ENCODE measurements at places on chromosomes 2 and 18.

DNA sequence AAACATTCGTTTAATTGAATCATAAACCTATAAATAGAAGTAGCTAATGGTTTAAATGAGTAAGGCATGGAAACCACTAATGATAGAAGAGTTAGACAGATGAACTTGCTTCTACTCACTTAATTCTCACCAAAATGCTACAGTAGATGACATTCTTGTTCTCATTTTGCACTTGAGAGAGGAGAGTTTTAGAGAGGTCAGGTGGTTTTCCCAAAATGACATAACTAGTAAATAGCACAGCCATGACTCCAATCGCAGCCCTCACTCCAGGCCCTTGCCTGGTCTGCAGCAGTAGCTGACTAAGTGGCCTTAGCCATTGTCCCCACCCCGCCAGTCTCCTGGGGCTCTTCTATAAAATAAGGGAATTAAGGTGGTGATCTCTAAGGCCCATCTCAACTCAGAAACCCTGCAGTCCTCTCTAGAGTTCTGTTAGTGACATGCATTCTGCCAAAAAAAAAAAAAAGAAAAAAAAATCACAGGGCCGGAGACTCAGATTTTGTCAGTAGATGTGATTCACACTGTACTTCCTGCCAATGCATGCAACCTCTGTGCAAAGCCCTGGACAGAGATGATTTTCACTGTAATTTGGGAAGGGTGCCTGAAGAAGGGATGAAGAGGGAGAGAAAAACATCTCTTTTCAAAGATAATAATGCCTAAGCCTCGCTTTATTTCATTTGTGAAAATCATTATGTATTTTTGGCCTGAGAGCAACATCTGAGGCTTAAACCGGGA, 221.8 kb downstream of the ANAPC1 start:
- no peak for DNase-seq

DNA sequence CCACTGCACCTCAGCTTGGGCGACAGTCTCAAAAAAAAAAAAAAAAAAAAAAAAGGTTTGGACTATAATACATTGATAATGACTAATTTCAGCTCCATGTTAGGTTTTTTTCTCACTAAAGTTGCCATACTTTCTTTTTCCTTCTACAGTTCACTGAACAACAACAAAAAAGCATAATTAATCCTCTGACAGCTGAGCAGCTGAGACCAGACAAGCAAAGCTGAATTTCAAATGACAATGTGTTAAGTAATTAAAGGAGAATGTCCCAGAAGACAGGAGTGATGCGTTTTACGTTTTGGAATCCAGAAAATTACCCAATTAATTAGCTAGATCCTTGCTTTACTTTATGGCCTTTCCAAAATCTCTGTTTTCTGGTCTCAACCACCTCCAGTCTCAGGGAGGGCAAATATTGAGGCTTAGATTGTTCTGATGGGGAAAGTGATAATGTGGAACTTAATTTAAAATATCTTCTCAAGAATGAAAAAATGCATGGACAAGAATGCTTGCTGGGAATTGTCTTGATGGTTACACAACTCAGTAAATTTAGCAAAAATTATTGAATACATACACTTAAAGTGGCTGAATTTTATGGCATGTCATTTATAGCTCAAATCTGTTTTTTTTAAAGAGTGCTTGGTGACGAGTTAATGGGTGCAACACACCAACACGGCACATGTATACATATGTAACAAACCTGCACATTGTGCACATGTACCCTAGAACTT, 17.4 kb upstream of the RMDN2 start:
- no peak for DNase-seq

DNA sequence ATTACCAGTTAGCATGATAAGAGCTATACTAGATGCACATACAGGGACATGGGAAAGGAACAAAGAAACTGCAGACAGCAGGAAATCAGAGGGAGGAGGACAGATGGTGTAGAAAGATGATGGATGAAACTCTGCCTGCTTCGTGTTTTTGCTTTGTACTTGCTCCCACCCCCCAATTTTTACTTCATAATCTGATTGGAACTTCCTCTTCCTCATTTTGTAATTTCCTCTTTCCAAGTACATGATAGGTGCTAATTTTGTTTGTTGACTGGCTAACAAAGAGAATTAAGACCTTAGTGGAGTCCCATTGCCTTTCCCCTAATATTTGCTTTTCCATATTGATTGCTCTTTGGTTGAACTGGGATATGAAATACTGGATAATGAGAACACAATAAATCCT, 76.0 kb upstream of the PELI1 start:
- DNase-seq = no peak

GRCh38 chr18:7336623-7337022, 105.7 kb downstream of the LRRC30 start:
- no peak for DNase-seq

GRCh38 chr2:64094663-64095382, 49.4 kb downstream of the PELI1 start:
- no peak for DNase-seq

DNA sequence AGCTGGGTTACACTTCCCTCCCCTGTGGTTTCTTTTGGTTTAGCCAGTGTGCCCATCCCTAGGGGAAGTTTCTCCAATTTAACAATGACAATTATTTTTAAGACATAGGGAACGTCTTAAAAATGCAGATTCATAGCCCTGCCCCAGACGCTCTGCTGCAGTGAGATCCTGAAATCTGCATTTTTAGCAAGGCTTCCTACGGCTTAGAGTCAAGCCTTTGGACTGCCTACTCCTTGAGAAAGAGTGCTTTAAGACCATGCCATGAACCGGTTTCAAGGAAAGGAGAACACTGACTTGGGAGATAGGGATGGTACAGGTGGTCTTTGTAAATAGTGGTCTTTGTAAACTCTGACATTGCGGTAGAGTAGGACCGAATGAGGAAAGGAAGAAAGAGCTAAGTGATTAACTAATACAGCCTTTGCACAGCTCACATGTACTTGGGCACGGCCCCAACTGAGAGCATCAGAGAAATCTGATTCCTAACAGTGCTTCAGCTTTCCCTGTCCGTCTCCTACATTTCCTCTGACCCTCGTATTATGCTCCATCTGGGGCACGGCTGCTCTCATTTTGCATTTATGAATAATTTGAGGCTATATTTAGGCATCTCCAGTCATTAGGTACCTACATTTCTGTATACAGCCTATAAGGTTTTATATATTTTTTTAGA, 217.6 kb upstream of the TANK start:
- DNase-seq = no peak

DNA sequence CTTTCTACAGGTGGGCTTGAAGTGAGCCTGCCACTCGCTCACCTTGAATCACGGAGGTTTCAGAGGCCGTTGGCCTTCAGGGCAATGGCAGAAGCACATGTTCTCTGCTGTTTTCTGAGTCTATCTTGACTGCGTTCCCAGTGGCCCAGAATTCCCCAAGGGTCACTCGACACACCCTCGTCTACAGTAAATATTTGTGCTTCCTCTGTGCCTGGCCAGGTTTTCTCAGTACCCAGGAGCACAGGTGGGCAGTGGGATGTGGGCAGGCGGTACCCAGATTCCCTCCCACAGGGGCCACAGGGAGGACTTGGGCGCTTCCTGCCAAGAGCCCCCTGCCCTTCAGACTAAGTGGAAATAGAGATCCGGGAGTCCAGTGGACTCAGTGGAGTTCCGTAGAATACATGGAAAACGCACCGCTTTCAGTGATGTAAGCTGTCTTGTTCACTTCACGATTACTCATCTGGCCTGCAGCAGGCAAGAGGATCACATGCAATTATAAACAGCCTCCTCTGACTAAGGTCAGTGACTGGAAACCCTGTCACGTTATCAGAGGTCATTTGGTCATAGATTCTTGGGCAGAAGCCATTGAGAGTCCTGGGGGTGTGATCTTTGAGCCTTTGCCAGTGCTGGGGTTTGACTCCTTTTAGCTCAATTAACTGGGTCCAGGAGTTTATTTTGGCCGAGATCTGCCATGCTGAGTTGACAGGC, 179.8 kb downstream of the NEDD4L start:
- DNase-seq = no peak

DNA sequence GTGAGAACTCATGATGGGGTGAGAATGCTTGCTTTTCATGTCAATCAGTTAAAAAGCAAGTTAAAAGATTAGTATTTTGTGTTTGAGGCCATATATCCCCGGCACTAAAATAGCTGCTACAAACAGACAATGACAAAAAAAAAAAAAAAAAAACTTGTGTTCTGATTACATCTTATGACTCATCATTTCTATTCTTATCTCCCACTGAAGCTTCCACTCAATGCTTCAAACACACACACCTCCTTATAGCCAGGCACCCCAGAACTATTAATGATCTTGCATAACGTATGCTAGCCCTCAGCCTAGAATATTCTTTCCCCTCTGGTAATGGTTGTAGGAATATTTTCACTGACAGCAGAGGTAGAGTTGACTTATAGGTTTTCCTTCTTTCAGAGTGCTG, 778.3 kb downstream of the TRIB2 start:
- DNase-seq = no peak

GRCh38 chr2:232885264-232885961, 15.3 kb downstream of the SNORC start:
- DNase-seq = no peak

DNA sequence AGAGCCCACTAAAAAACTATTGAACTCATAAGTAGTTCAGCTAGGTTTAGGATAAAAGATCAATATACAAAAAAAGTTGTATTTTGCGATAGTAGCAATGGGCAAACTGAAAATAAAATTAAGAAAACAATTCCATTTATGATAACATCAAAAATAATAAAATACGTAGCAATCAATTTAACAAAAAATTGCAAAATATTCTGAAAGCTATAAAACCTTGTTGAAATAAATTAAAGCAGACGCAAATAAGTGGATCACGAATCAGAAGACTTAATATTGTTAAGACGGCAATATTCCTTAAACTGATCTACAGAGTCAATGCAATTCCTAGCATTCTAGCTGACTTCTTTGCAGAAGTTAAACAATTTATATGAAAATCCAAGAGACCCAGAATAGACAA, 24.5 kb downstream of the ABCB11 start:
- no peak for DNase-seq

- DNase-seq = no peak
Measured at GRCh38 chr2:230583581-230583980, 129.1 kb upstream of the CAB39 start.

DNA sequence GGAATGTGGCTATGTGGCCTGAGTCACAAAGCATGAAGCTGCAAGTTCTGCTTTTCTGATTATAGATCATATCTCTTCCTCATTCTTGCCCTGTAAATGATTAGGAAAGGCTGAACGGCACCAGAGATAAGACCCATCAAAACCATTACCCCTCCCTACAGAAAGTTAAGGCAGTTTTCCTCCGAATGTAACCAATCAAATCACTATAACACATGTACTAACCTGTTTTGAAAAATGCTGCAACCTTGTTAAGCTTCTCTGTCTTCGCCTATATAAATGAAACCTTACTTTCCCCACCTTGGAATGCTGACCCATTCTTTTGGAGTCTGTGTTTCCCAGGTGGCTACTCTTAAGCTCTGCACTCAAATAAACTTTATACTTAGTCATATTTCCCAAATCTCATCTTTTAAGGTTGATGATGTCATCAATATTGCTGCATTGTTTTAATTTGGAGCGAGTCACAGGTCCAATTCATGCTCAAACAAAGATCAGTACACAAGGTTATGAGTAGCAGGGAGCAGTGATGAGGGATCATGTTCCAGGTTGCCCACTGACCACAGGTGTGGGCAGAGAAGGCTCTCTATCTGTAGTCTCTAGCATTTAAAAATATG, 662.3 kb downstream of the IRS1 start:
- no peak for DNase-seq

DNA sequence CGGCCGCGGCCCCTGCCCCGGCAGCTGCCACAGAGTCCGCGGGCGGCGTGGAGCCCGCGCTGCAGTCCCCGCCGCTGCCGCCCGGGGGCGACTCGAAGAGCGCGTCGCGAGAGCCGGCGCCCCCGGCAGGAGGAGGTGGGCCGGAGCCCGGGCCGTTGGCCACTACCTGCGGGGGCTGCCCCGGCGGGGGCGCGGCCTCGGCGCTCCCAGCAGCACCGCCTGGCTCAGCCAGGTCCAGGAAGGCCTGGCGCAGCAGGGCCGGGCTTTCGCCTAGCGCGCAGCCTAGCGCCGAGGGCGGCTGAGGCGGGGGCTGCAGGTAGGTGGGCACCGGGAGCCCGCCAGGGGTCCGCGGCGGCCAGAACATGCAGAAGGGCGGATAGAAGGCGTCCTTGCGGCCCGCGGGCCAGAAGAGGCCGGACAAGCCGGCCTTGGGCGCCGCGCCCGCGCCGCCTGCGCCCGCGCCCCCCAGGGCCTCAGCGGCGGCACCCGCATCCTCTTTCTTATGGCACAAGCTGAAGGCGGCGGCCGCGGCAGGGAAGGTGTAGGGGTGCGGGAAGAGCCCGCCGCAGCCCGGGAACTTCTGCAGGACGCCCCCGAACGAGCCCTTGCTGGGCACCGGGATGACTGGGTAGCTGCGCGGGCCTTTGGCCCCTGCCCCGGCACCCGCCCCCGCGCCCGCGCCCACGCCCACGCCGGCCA, 3.9 kb downstream of the SKOR2 start:
- DNase-seq = no peak

- no peak for DNase-seq
Measured at GRCh38 chr18:39841482-39842365, 2113.3 kb upstream of the PIK3C3 start.

- no peak for DNase-seq
Measured at GRCh38 chr2:197515315-197515738, 539 bp upstream of the MOB4 start.

- DNase-seq = no peak
Measured at GRCh38 chr2:28461056-28461455, 34.8 kb upstream of the PLB1 start.

GRCh38 chr2:214837466-214837865, 28.0 kb upstream of the BARD1 start:
- DNase-seq = no peak

DNA sequence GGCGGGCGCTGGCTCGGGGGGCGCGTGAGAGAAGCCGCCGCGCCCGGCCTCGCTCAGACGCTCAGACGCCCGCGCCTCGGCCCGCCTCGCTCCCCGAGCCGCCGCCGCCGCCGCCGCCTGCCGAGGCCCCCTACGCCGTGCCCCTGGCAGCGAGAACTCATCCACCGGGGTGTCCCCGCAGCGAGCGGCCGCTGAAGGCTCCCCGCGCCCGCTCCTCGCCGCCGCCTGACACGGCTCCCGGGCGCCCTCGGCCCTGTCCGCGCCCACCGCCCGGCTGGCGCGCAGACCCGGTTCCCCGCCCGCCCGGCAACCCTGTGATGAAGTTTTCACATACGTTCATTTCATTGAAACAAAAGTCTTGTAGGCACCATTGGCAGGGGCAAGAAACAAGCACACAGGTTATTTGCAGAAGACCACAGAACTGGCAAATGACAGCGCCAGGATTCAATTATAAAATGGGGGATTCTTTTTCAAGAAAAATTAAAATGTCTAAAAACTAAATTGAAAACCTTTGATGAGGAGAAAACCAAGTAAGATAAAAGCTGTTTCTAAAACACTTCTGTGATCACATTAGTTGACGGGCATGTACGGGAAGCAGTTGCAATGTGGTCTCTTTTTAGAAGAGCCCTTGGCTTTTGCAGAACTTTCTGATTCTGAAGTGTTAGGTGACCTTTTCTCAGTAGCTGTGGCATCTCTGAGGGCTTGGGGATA, 50.5 kb upstream of the TUBA3D start:
- DNase-seq = no peak

GRCh38 chr2:131389657-131390056, 25.7 kb upstream of the RAB6D start:
- no peak for DNase-seq

- peak; percentile 79 for DNase-seq
Measured at GRCh38 chr2:105337122-105338019, at the start of gene C2orf49. Gene C2orf49 (plus strand): TSS chr2:105337540. CDS start chr2:105337588, 48 bp downstream.

Measured in stimulated activated CD4-positive, alpha-beta T cell treated with anti-CD3 and anti-CD28 coated beads, Interleukin-1b, Interleukin-23, amount 100 ng/mL, for 4 hours (primary cell).